ENCODE measurements at places on chromosomes 3 and 15. TPM values are rescaled to one million over a fixed set of nuclear protein-coding genes. Genes with fewer than 3 reads are reported as not detected.

GRCh38 chr3:10471054-10471688, 34.2 kb downstream of the ATP2B2 start:
- H3K36me3 ChIP-seq = no peaks in the 10 kb centered on the region
- no peaks in the 10 kb centered on the region for H3K4me1 ChIP-seq
- H3K27ac ChIP-seq = no peak overlapping the region
- H3K4me3 ChIP-seq = no peak overlapping the region
- peaks cover 74% of the 10 kb centered on the region for H3K27me3 ChIP-seq

ZNF662 gene
- 1.9 TPM for total RNA-seq

SEC22A gene
- 36.4 TPM for total RNA-seq

DNA sequence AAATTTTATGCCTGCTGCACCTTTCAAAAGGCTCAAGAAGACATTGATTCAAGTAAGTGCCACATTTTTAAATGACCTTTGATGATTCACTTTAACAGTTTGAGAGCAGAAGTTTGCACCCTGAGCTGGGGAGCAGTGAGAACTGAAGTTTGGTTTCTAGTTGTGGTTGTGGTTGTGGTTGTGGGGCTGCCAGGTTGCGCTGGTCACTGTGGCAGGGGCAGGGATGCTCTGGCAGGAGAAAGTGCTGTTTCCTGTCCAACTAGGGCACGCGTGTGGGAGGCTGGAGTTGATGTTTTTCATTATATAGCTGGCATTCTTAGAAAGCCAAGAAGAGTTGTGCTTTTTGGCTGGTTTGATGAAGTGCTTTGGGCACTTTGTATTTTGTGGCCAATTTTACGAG, 339.7 kb upstream of the NR2F2 start:
- no peaks in the 10 kb centered on the region for H3K4me1 ChIP-seq
- H3K36me3 ChIP-seq = no peaks in the 10 kb centered on the region
- no peaks in the 10 kb centered on the region for H3K27me3 ChIP-seq
- DNase-seq = no peak

GRCh38 chr3:105118905-105119304, 247.8 kb upstream of the ALCAM start:
- H3K4me1 ChIP-seq = no peaks in the 10 kb centered on the region
- no peak overlapping the region for H3K4me3 ChIP-seq
- no peaks in the 10 kb centered on the region for H3K27me3 ChIP-seq

CCRL2 gene
- total RNA-seq = not detected

MRPL46 gene
- 43.5 TPM for total RNA-seq

GRCh38 chr3:187044206-187044605, 95.1 kb downstream of the RPL39L start:
- peaks cover 9% of the 10 kb centered on the region for H3K4me1 ChIP-seq
- peaks cover 29% of the 10 kb centered on the region for H3K36me3 ChIP-seq
- DNase-seq = no peak
- no peak overlapping the region for H3K27ac ChIP-seq
- no peak overlapping the region for H3K4me3 ChIP-seq

STRIT1 gene
- total RNA-seq = not detected

DNA sequence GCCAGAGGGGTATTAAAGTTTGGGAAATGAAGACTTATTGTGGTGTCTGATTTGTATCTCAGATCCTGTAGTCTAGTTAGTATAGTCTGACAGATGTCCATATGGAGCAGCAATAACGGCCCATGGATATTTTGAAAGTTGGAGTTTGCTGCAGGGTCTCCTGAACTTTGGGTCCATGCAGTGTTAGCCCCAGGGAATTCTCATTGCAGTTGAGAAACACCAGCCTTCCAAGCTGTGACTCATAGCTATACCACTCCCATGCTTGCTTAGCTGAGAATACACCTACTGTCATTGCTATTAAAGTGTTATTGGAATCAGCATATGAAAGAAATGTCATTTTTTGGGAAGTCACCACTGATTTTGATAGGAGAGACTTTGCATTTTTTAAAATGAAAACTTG, 29.2 kb downstream of the TMOD2 start:
- H3K4me3 ChIP-seq = no peak overlapping the region
- H3K27ac ChIP-seq = no peak overlapping the region
- H3K4me1 ChIP-seq = peaks cover 5% of the 10 kb centered on the region
- DNase-seq = no peak
